ENCODE measurements at places on chromosomes 7 and 10.

DNA sequence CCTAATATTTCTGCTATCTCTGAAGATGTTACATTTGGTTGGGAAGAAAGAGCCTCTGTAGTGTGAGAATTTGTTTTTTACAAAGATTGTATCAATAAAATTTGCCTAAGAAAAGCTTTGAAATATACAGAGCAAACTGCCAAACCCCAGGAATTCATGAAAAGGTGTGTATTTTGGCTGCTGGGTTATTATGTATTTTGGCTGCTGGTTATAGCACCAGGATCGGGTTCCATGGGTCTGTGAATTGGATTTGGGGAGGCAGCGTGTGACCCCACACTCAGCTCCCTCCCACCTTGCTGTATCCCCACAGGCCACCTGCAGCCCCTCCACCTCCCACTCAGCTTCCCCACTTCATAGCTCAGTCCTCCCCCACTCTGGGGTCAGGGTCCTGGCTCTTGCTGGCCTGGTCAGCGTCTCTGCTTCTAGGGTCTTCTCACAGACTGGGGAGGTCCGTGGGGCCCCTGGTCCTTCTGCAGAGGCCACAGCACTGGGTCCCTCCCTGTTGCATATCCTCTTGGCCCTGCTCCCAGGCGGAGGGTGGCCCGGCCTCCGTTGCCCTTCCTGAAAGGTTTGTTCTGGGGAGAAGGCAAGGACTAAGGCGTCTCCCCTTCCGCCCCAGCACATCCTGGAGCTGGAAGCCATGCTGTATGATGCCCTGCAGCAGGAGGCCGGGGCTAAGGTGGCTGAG is 24.0 kb upstream of the DPYSL4 start:
- DNase-seq, result no peak

GRCh38 chr10:87661861-87662785 is 2.4 kb downstream of the PAPSS2 start:
- DNase-seq, result no peak

DNA sequence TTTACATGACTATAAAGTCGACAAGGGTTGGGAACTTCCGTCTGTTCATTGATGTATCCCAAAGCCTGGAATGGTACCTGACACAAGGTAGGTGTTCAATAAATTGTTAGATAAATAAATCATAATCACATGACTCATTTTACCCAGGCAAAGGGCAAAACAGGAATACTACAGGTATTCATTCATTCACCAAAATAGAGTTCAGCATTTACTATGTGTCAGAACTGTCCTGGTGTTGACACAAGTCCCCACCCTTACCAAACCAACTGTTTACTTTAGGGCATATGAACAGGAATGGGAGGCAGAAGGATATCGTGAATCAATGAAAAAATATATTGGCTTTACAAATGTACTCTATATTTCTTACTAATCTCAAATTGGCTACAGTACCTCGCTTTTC is 666 bp upstream of the YAE1 start:
- no peak for DNase-seq

DNA sequence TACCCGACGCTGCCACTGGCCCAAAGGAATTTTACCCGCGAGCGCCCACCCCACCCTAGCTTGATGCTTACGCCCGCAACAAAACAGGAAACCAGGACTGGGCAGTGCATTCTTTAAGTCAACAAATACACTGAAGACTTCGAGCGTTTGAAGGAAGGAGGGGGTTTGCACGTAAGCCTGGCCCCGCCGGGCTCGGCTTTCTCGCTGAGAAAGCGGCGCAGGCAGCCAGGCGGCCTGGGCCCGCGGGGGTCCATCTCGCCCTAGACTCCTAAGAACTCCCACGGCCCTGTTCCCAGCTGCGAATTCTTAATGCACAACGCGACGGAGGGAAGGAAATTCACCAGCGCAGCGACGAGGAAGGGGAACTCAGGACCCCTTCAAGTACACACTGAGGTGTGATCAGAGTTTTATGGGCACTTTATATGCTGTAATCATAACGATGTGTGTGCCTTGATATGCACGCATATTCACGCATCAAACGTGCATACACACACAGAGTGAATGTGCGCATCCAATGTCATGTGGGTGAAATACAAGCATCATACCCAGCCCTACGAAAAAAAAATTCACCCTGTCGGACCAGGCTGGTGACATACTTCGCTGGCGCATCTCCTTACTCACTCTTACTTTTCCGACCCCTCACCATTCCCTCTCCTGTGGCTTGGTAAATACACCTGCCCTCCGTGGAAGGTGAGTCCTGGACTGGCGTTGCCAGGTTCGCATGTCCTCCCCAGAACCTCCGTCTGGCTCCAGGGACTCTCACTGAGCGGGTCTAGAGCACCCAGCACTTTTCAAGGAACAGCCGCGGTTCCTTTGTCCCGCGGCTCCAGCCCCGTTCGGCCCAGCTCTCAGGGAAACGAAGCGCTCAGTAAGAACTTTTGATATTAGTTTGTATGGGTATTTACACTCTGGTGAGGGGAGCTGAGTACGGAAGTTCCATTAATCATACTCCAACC is 5.7 kb upstream of the HOXA13 start:
- no peak for DNase-seq

DNA sequence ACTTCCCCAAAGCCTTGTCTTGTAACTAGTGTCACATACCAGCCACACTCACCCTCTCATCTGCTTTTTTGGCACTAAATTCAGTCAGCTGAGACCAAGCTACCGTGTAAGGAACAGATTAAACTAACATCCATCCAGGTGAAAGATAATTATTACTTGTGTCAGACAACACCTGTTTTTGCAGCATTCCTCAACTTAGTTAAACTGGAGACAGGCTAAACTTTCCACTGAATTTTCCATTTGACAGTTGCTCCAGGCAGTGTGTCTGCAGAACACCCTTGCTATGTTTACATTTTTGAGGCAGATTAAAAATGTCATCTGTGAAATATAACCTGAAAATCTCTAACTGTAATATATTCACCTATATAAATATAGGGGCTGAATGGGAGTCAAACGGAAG is 73.6 kb downstream of the CYP26A1 start:
- DNase-seq, result no peak

DNA sequence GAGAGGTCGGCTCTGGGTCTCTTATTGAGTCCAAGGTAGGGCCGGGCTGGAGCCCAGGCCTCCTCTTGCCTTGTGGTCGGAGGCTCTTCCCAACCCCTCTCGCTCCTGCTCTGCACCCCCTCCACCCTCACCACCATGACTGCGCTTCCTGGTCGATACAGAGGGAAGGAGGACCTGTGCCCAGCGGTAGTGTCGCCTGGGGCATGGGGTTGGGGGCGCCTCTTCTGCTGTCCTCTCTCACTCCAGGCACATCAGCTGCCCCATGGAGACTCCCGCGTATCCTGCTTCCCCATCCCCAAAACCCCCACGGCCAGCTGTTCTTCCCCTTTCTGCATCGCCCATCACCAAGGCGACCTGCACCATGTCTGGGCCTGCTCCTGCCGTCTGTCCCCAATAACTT is 44.4 kb downstream of the TMEM270 start:
- no peak for DNase-seq

GRCh38 chr10:52423369-52423768 is 109.3 kb downstream of the DKK1 start:
- DNase-seq, result no peak

- DNase-seq, result no peak
These were observed 57.7 kb downstream of the PYROXD2 start for GRCh38 chr10:98357194-98357822.

GRCh38 chr10:4334015-4334414 is 492.0 kb upstream of the AKR1E2 start:
- no peak for DNase-seq

DNA sequence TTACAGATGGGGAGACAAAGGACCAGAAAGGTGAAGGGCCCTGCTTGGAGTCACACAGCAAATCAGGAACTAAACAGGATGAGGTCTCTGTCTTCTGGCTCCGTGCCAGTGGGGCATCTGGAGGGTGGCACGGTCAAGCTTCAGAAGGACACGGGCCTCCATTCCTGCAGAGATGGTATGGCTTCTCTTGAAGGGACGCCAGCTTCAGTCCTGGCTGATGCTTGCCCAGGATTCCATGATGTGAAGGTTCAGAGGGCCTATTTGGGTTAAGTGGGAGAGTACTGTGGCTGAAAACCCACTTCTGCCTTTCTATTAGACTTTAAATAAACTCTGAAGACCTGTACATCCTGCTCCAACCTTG is 6.1 kb downstream of the RAMP3 start:
- no peak for DNase-seq

DNA sequence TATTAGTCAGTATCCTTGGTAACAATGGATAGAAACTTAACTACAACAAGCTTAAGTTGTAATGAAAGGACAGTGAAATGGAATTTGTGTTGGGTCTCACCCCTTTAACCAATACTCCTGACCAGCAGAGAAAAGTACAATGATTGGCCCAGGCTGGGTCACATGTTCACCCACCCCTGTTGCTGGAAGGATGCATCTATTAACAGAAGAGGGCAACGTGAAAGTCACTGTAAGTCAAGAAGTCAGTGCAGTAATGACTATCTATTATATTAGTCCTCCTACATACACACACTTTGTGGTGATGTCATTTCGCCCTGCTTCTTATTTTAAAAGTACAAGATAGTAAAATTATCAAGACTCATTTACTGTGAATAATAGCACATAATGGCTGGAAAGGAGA is 16.2 kb downstream of the PNLIPRP2 start:
- DNase-seq, result no peak

Measured in astrocyte of the hippocampus (primary cell).